ENCODE measurements at places on chromosomes 6 and 20.

DNA sequence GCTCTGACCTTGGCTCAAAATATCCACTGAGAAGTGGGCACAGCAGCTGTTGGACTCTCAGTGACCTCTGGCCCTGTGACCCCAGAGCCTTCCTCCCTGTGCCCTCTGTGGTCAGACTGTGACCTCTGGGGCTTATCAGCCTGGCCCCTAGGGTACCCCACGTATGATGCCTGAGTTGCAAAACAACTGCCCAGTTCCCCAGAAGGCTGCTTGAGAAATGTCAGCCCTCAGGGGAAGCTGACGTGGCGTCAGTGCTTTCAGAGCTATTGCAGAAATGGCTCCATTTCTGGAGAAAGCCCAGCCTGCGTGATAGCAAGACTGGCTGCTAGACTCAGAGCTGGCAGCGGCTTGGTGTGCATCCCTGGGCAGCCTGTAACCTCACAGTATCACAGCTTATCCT is 31.5 kb upstream of the TGM2 start:
- peak; percentile 96 for DNase-seq

GRCh38 chr6:133291671-133292070 is 50.5 kb downstream of the EYA4 start:
- peak; percentile 21 for DNase-seq

- DNase-seq = no peak
Measured at GRCh38 chr20:38700926-38701325, 23.4 kb upstream of the SLC32A1 start.

GRCh38 chr6:88870717-88871330 is 92.6 kb downstream of the RNGTT start:
- DNase-seq = peak; percentile 84

GRCh38 chr20:63735859-63736718 is at the start of gene LIME1:
LIME1 (plus strand) TSS chr20:63736664; CDS start chr20:63737550, 886 bp downstream.
- no peak for DNase-seq

DNA sequence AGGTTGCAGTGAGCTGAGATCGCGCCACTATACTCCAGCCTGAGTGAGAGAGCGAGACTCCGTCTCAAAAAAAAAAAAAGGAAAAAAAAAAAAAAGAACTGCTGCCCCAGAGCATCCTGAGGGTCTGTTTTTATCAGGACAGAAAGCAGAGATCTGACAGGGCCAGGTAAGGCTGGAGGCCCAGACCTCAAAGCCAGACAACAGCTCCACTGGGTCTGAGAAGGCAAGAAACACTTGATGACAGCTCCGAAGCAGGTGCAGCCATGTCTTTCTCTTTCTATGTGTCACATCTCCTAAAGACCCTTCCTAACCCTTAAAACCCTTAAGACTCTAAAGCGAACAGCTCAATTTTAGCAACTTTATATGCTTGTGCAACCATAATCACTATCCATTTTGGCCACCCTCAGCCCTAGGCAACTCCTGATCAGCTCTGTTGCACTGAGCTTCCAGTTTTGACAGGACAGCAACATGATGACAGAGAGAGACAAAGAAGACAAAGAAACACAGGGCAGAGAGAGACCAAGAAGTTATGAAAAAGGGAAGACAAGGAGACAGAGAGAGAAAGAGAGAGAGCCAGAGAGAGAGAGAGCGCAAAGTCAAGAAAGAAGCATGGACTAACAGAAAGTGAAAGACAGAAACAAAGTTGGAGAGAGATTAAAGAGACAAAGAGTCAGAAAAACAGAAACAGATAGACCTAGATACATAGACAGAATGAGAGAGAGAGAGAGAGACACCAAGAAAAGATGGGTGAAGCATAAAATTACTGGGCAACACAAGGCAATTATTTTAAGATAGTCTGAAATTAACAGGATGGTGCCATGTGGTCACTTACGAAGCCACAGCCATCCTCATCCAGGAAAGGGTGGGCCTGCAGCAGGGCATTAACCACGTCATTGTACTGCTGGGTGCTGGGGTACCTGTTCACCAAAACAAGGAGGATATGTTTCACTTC is 39.2 kb downstream of the SAMD3 start:
- DNase-seq = no peak

GRCh38 chr6:38110481-38110971 is 291.0 kb downstream of the ZFAND3 start:
- DNase-seq = no peak

DNA sequence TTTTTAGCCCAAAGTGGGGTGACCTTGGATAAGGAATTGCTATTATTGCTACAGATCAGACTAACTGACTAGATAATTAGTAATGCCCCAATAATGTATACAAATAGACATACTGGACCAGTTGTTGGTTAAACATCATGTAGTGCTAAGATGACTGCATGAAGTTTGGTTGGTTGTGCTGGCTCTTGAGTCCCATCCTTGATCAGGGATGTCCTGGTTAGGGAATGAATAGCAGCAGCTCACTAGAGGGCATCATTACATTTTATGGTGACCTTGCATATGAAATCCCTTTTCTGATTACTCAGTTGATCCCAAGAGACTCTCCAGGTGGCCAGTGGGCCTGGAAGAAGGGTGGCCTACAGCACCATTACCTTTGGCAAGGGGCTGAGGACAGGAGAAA is 10.9 kb downstream of the TPBG start:
- DNase-seq = no peak

GRCh38 chr6:56851541-56852259 is 103.2 kb upstream of the BEND6 start:
- peak; percentile 90 for DNase-seq

- DNase-seq = peak; percentile 34
Measured at GRCh38 chr20:44187772-44188709, 1.1 kb upstream of the JPH2 start.

All from fibroblast of the aortic adventitia (primary cell).